Stimulated activated CD4-positive, alpha-beta T cell treated with anti-CD3 and anti-CD28 coated beads, TNF-alpha, amount 100 ng/mL, for 1 hour (primary cell): ENCODE measurements at places on chromosomes 5 and 9.

GRCh38 chr9:35603506-35603985 lies 1.5 kb upstream of the TESK1 start:
- no peak for DNase-seq

DNA sequence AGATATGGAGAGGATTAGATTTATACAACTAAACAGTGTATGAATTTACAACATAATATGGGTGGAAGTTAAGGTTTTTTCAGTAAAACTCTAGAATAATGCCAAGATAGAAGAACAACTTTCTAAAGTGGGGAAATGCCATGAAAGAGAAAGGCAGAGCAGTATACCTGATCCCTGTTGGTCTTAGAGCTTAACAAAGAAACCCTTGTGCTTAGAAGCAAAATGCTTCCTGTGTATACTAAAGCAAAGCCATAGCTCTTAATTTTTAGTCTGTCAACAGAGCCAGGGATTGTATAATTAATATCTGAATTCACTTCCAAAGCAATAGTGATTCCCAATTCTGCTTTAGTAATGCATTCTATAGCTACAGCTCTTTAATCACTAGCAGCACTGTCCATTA lies 14.4 kb downstream of the C9orf85 start:
- no peak for DNase-seq

- no peak for DNase-seq
Measured at GRCh38 chr5:72799721-72800120, 16.7 kb upstream of the TNPO1 start.

- no peak for DNase-seq
Measured at GRCh38 chr9:128886211-128886891, 4.4 kb downstream of the LRRC8A start.

GRCh38 chr5:110377361-110377760 lies 349.1 kb downstream of the TMEM232 start:
- DNase-seq: no peak

GRCh38 chr9:8156346-8156745 lies 356.8 kb upstream of the DMAC1 start:
- no peak for DNase-seq
